ENCODE measurements at places on chromosomes 7 and 10.

- DNase-seq: no peak
These were observed 58.8 kb downstream of the MALRD1 start for GRCh38 chr10:19107406-19107805.

GRCh38 chr7:95690367-95690947 is 81.9 kb upstream of the DYNC1I1 start:
- peak; percentile 44 for DNase-seq

GRCh38 chr7:148709014-148709413 is 10.3 kb downstream of the CUL1 start:
- DNase-seq: no peak

GRCh38 chr10:108462005-108462404 is 1297.5 kb upstream of the SORCS1 start:
- no peak for DNase-seq

DNA sequence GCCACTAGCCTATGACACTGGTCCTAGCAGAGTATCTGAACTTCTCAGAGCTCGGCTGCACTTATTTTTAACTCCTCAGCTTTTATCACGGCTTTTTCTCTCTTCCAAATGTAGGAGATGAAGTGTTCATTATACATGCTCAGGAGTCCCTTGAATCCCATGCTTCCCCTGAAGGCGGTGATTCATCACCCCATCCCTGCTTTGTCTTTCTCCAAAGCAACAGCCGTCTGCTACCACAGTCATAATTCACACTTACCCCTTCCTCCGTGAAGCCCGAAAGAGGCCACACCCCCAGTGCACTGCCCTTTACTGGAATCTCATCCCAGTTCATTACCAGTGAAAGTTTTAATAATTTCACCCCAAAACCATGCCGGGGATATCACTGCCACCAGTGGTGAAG is 301.5 kb upstream of the SHH start:
- no peak for DNase-seq

DNA sequence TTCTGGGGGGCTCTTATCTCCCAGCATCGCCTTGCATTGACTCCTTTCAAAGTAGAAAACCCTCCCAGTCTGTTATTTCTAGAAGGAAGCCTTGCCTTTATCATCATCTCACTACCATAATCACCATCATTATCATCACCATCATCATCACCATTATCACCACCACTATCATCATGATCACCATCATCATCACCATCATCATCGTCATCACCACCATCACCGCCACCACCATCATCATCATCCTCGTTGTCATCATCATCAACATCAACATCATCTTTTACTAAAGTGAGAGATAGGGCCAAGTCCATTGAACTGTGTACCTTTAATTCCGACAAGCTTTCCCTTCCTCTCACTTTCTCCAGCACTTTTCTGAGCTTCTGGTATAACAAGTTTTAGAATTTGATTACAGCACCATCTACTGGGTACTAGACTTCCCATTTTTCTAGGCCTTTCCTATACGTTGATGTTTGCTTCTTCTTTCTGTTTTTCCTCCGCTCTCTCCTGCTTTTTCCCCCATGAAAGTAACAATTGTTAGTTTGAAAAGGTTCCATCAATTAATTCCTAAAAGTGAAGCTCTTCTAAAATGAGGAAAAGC is 226.4 kb downstream of the BUB3 start:
- DNase-seq: peak; percentile 13

DNA sequence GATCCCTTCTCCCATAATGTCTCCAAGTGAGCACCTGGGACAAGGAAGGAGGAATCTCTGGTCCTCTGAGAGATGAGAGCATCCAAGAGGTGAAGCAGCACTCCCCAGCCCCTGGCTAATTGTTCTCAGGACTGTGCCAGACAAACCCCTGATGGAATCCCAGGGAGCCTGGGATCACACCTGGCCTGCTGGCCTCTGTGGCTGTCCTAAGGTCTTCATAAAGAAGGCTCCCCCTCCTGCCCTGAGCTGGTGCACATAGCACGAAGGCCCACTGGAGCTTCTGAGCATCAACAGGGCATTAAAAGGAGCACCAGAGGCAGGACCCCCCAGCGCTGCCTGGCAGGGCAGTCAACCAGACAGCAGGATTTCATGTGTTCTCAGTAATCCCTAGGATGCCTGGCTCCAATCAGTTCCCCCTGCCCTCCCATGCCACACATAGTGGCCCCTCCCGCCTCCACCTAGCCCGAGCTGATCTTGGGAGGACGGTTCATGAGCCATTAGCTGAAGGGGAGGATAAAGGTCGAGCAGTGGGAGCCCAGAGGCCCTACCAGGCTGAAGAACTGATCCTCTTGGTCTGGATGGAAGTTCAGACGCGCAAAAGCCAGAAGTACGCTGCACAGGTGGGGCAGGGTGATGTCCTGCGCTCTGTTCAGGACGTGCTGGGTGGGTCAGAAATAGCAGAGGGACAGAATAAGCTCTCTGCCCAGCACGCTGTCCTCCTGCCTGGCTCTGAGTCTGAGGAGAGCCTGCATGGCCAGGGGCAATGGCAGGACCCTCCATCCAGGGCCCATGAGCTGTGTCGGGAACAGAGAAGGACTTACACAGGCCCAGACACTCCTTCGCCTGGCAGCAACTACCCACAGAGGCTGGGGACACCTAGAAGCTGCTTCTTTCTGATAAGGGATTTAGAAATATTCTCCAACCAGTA is 8.4 kb downstream of the TBRG4 start:
- DNase-seq: no peak

DNA sequence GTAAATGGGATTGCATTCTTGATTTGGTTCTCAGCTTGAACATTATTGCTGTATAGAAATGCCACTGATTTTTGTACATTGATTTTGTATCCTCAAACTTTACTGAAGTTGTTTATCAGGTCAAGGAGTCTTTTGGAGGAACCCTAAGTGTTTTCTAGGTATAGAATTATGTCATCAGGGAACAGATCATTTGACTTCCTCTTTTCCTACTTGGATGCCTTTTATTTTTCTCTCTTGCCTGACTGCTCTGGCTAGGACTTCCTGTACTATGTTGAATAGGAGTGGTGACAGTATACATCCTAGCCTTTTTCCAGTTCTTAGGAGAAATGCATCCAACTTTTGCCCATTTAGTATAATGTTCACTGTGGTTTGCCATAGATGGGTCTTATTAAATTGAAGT is 48.8 kb downstream of the ANXA8 start:
- no peak for DNase-seq

GRCh38 chr10:79941146-79941545 is 7.8 kb downstream of the SFTPD start:
- no peak for DNase-seq

DNA sequence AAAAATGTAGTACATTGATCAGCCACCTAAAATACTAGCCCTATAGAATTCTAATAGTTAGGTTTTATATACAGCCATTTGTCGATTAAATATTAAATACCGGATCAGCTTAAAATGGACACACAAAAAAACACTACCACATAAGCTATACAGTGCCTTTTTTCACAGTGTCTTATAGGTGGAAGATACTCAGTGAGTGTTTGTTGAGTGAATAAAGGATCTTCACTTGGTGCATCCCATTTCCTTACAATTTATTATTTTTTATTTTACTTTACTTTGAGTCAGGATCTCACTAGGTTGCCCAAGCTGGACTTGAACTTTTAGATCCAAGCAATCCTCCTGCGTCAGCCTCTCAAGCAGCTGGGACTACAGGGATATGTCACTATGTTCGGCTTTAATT is 335.4 kb upstream of the KAT6B start:
- no peak for DNase-seq

DNA sequence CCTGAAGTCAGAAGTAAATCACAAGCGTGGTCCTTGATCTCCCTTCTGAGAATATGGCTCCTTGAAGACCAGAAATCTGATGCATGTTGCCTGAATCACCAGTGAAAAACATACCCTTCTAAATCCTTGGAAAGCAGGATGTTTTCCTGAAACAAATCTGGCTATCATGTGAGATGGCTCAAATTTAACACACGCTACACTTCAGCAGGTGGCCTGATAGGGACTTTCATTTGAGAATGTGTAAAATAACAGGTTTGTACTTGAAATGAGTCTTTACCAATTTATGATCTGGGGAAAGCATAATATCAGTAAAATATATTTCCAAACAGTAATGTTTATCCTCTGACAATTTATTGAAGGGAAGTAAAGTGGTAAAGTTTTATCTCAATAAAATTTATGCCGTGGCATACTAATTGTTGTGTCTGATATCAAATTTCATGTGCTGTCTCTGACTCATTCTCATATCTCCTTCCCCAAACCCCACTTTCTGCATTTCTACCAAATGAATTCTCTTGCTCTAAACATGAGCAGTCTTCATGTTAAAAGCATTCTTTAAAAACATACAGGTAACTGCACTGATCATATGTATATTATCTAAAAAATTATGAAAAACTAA is 17.4 kb downstream of the CYP3A4 start:
- no peak for DNase-seq

DNA sequence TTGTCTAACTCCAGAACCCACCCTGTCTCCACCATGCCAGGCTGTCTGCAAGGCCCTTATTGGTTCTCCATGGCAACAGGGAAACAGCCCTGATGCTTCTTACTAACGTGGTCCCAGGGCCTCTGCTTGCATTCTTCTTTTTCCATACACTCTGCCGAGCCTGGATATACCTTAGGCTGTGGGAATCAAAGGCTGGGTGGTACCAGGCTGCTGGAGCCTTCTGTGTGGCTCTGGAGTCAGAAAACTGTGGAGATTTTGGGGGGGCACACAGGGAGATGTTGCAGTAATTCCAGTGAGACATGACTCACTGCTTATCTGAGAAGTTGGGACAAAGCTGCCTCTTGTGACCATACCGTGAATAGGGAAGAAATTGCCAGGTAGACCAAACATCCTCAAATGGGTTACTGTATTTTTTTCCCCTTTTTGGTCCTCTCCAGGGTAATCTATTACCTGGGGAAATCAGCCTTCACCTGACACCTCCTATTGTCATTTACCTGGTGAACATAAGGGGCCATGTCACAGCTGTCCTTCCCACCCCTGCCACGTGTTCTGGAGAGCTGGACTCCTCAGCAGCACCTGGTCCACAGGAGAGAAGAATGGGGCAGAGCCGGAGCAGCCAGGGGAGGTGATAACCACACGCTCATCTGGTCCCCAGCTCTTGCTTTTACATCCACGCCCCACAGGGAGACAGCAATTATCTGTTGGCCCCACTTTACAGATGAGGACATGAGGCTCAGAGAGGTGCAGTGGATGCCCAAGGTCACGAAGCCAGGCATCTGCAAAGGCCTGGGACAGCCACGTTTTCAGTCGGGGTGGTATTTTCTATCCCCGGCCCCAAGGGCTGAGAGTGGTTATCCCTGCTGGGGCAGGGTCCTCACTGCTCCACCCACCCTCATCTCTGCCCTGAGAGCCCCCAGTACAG is 4.6 kb downstream of the CHST3 start:
- DNase-seq: peak; percentile 41

- peak; percentile 63 for DNase-seq
These were observed 59.6 kb downstream of the ADRB1 start for GRCh38 chr10:114103284-114103683.

DNA sequence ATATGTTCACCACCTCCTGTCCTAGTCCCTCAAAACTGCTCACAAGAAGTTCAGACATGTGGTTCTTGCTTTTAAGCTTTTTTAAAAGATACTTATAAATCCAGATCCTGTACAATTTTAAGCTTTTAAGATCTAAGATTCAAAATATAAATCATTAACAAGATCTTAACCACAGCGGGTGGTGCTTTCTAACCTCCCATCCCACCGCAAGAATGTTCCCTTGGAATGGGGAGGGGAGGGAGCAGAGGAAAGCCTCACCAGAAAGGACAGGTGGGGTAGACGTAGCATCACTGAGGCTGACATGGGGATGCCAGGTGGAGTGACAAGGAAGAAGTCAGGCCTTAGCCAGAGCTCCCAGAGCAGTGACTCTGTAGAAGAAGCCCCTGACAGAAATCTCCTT is 133.5 kb downstream of the C1GALT1 start:
- DNase-seq: no peak

GRCh38 chr7:142960955-142961512 is 1.1 kb downstream of the KEL start:
- DNase-seq: no peak

DNA sequence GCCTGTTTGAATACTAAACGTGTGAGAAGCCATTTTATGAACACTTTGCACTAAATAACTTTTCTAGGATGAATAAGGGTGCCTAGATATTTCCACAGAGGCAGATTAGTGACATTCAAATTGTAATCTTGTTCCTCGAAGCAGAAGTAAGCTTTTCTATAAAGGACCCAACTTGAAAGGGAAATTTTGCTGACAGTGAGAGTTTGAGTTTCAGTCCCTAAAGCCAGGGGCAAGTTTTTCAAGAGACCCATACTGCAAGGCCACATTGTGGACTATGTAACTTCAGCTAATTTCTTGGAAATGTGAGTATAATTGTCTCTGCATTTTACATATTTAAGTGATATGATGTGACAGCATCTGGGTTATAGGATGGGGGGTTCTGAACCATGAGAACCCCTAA is 387.2 kb upstream of the ETV1 start:
- no peak for DNase-seq

GRCh38 chr7:129740574-129741410 is 129.3 kb downstream of the NRF1 start:
- DNase-seq: no peak

GRCh38 chr10:117725993-117726392 is 183.4 kb downstream of the EMX2 start:
- no peak for DNase-seq

DNA sequence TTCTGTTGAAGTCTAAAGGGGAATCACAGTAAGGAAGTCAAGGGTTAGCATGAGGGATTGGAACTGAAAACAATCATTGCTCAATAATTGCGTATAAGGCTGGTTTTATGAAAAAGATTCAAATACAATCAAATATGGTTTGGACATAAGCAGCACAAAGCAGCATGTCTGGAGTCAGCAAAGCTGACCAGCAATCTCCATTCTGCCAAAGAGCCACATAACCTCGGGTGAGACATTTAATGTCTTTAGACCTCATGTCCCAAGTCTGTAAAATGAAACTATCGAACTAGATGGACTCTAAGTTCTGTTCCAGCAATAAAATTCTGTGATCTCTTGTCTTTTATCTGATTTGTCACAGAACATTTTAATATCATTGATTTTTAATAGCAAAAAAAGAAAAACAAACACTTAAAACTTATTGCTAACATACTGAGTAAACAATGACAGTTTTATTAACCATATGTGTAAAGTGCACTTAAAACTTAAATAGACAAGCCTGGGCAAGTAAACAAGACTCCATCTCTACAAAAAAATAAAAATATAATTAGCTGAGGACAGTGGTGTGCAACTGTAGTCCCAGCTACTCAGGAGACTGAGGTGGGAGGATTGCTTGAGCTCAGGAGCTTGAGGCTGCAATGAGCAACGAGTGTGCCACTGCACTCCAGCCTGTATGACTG is 217.0 kb downstream of the MAGI2 start:
- DNase-seq: no peak

All from fibroblast of skin of back (primary cell).